ENCODE measurements at places on chromosomes 7 and 10.

- no peak for DNase-seq
Measured at GRCh38 chr10:88903715-88904114, 23.7 kb downstream of the STAMBPL1 start.

- no peak for DNase-seq
Measured at GRCh38 chr10:127756264-127756663, 19.3 kb downstream of the FOXI2 start.

DNA sequence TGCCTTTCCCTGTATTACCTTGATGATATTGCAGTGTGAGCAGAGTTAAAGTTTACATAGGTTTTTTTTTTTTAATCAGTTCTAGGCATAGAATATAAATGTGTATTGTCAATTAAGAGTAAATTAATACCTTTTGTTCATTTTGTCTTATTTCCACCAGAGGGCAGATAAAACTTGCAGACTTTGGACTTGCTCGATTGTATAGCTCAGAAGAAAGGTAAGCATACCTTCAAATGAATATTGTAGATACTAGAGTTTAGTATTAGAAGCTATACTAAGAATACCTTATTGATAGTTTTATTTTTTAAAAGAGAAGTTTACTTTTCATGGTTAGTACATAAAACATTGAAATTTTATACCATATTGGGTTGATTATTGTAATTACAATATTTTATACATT lies 86.8 kb downstream of the MPLKIP start:
- no peak for DNase-seq

DNA sequence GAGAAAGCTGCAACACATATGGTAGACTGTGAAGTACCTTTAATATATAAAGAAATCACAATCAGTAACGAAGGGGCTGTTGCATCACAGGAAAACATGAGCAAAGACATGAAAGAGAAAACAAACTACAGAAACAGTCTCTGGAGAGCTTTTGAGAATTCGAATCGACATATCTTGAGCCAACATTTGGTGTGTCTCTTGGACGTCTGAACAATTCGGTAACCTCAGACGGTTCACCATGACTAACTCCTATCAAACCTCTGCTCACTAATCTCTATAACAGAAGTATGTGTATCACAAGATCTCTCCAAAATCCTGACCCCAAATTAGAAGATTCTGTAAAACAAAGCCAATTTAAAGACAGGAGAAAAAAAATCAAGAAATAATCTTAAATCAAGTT lies 262.0 kb upstream of the YAE1 start:
- DNase-seq: no peak

- no peak for DNase-seq
Measured at GRCh38 chr7:20892776-20893175, 106.1 kb upstream of the SP8 start.

DNA sequence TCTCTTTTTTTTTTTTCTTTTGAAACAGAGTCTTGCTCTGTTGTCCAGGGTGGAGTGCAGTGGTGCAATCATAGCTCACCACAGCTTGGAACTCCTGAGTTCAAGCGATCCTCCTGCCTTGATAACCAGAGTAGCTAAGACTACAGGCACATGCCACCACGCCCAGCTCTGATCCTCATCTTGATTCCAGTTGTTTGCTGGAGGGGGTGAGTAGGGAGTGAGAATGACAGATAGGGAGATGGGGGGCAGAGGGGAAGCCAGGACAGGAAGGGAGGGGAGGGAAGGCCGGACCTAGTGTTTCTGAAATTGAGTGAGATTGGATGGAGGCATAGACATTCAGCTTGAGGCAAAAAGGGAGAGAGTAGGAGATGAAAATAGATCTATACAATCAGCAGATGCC lies 25.2 kb upstream of the CPXM2 start:
- DNase-seq: no peak

- DNase-seq: no peak
Measured at GRCh38 chr10:79331226-79331625, 16.0 kb upstream of the PPIF start.

GRCh38 chr10:49277973-49278372 lies 21.0 kb upstream of the C10orf71 start:
- DNase-seq: no peak

GRCh38 chr7:30510124-30511075 lies 5.8 kb upstream of the GGCT start:
- no peak for DNase-seq

DNA sequence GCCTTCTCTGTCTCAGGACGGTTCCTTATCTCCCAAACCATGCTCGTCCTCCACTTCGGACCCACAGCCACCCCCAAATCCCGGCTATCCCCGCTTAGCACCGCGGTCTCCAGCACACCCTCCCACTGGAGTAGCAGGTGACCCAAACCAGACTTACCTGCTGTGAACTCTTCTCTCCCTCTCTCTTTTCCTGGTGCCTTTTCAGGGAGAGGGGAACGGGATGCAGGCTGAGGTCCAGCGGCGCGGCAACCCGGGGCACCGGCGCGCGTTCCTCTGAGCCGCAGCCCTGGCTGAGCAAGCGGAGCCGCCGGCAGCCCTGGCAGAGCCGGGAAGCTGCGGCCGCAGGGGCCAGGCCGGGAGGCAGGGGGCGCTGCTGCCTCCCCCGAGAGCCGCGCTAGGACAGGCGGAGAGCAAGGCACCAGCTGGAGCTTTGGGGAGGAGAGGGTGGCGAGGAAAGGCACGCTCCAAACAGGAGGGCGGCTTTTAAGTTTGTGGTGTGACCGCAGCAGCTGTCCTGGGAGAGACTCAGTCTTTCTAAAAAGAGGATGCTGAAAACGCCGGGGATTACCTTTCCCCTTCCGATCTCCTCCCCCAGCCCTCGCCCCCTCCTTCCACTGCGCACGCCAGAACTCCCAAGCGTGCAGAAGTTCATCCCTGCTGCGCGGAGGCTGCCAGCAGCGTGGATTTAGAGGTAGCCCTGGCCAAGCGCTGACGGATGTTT lies at the start of gene SEMA3D:
Gene SEMA3D, minus strand, starts transcription at position 536 of the 721 bp plus-strand sequence. CDS start 65,165 bp downstream, outside the sequence.
- DNase-seq: no peak

DNA sequence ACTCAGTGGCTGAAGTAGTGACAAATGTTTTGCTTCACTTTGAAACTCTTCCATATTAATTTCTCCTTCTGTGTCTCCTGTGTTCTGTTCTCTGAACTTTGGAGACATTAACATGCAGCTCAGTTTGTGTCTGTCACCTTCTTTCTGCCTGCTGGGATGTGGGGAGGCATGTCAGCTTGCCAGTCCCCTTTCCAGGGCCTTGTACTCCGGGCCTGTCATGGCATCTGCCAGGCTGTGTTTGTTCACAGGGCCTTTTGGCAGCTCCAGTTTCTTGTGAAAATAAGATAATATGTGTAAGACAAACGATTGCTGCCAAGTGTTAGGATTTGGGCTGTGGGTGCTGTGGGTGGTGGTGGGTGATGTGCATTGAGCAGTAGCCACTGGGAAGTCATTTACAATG lies 76.1 kb upstream of the ELMO1 start:
- no peak for DNase-seq

- DNase-seq: no peak
Measured at GRCh38 chr10:29722777-29723176, 88.0 kb upstream of the SVIL start.

- no peak for DNase-seq
Measured at GRCh38 chr7:115340828-115341227, 418.9 kb downstream of the MDFIC start.

DNA sequence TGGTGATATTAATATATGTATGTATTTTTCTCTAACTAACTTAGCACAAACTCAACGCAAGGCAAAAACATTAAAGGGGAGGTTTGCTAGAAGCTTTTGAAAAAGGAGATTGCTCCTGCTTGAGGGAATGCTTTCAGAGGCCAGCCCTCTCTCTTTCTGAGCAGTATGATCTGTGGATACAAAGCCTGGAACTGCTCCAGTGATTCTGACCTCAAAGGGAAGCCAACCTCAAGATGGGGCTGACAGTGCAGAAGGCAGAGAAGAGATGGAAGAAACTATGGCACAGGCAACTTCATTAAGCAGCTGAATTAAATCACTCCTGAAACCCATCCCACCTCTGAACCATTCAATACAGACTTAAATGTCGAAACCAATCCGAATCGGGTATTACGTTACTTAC lies 102.4 kb downstream of the USP6NL start:
- no peak for DNase-seq

DNA sequence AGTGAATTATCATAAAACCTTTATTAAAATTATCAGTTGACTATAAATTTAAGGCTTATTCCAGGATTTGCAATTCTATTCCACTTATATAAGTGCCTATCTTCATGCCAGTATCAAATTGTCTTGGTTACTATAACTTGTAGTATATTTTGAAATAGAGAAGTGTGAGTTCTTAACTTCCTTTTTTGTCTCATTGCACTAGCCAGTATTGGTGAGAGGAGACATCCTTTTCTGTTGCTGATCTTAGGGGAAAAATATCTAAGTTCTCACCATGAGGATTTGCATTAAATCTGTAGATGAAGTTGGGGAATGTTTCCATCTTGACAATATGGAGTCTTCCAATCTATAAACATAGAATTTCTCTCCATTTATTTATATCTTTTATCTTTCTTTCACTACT lies 104.2 kb upstream of the MKI67 start:
- DNase-seq: no peak

DNA sequence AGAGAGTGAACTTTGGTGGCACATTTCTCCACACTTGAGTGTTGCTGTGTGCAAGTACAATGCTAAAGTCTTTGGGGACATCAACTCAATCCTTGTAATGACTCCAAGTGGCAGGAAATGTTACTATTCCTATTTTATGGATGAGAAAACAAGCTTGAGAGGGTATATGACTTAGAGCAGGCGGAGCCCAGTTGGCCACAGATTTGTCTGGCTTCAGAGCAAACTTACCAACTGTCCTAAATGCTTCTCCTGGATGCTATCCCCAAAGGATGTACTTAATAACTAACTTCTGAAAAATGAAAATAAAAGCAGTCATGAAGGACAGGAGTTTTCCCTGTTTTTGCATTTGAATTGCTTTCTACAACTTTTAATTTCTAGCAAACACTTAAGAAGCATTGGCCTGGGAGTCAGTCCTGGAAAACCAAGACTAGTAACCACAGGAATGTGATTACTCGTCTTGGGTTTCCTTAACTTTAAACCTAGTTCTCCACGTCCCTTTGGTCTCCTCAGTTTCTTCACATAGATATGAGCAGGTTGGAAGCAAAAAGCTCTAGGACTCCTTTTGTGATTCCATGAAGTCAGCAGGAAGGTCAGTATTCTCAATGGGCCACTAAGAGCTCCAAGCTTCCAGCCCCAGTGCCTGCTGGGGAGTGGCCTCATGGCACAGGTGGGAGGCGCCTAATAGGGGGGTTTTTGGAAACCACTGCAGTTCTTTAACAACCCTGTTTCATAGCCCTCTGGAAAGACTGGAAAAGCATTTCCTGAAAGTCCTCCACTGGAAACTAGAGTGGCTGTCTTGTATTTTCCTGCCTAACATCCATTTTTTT lies 140.8 kb downstream of the GLCCI1 start:
- DNase-seq: no peak

DNA sequence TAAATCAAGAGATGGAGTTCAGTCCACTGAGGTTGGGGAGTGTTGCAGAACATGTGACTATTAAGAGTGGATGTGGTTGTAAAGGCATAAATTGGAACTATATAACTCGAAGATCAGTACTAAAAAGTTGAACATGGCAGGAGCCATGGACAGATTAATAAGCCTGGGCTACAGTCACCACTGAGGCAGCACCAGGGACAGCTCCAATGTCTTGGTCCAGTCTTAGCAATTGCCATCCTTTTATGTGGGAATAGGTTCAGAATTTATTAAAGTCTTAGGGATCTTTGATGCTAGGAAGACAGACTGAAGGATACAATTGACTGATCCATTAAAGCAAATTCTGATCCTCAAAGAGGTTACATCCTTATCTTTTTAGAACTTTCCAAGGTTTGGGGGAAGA lies 156.6 kb downstream of the ADRA2A start:
- no peak for DNase-seq

GRCh38 chr7:150453181-150453580 lies 2.8 kb downstream of the GIMAP8 start:
- DNase-seq: no peak

GRCh38 chr10:130934293-130935127 lies 377.0 kb downstream of the TCERG1L start:
- DNase-seq: no peak

GRCh38 chr7:115679976-115680375 lies 350.6 kb downstream of the TFEC start:
- DNase-seq: no peak

DNA sequence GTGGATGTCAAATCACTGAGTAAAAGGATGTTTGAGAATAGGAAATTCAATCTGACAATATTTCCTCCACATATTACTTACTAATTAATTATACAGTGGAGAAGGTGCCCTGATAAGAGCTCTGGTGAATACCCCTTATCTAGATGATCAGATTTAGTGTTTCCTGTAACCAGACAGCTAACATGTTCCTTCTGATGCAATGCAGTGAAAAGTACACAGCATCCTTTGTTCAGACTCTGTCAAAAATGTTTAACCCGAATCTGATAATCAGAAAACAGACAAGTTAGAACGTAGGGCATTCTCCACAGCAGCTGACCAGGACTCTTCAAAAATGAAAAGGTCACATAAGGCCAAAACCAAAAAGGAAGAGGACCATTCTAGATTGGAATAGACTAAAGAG lies 46.2 kb downstream of the WDR11 start:
- no peak for DNase-seq

DNA sequence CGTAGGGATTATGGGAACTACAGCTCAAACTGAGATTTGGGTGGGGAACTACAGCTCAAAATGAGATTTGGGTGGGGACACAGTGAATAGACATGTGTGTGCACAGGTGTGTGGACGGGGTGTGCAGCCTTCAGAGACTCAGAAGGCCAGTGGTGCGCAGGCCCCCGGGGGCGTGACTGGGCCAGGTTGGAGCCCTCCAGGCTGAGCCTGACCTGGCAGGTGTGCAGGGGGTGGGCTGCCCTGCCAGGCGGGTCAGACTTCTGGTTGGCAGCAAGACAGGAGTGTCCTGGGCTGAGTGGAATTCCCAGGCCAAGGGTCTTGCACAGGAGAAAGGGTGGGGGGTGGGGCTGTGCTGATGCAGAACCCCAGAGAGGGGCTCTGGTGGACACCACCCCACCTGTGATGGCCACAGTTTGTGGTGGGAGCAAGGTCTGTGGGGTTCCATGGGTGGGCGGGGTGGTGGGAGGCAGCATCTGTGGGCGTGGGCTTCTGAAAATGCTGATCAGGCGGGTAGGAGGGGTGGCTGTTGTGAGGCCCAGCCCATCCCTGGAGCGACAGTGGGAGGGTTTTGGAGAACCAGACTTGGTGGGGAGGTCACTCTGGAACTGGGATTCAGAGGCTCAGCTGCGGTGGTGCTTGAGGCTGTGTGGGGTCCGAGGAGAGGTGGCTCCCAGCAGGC lies 29.3 kb upstream of the PSMG3 start:
- no peak for DNase-seq

DNA sequence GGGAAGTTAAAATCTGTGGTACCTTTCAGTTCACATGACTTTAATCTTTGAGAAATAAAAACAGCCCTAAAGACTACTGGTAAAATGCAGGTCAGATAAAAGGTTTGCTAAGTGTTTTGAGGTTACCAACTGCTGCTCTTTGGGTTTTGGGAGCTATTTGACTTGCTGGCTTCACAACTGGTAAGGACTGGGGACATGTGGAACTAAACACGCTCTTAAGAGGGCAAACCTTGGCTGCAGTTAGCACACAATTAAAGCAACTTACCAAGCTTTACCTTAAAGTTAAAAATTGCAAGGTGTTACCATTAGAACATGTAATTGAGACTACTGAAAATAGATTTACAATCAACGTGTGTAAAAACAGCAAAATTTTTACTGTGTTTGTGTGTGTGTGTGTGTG lies 220.2 kb downstream of the PHF14 start:
- DNase-seq: no peak

Measured in stimulated activated CD8-positive, alpha-beta memory T cell treated with anti-CD3 and anti-CD28 coated beads, Interleukin-4, amount 100 ng/mL, for 24 hours (primary cell).